HTR-8/SVneo (cell line): ENCODE measurements at places on chromosomes 7 and 10.

DNA sequence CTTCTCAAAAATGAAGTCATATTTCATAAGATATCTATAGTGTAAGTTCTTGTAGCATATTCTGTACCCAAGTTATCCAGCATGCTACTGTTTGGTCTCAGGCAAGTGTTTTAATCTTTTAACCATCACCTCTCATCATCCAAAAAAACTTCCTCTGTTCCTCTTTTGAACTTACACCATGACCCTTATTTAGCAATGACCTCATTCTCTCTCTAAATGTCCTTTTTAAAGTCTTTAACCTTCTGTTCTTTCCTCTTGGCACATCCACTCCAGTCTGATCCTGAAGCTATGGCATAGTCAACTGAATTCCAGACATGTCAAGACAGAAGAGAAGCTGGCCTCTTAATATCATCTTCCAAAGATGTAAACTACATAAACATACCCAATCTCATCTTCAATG is 26.2 kb downstream of the PPP3CB start:
- DNase-seq: no peak

- DNase-seq: no peak
Measured at GRCh38 chr7:75639071-75639885, 99.5 kb downstream of the HIP1 start.

DNA sequence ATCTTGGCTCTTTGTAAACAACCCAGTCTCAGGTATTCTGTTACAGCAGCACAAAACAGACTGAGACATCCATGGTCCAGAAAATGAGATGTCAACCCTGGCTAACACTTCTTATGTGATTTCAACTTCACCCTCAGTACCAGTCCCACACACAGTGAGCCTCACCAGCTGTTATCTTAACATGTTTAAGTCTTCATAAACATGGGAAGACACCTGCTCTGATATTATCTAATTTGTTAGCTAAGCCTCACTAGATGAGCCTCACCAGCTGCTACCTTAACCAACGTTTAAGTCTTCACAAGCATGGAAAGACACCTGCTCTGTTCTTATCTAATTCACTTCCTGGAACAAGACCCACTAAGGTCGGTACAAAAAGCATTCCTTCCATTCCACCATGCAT is 130.8 kb downstream of the CALN1 start:
- no peak for DNase-seq

GRCh38 chr10:97069576-97070362 is 116.0 kb downstream of the SLIT1 start:
- no peak for DNase-seq

GRCh38 chr7:36075561-36075960 is 77.5 kb upstream of the EEPD1 start:
- no peak for DNase-seq

- no peak for DNase-seq
Measured at GRCh38 chr10:7006566-7006965, 404.3 kb downstream of the SFMBT2 start.

DNA sequence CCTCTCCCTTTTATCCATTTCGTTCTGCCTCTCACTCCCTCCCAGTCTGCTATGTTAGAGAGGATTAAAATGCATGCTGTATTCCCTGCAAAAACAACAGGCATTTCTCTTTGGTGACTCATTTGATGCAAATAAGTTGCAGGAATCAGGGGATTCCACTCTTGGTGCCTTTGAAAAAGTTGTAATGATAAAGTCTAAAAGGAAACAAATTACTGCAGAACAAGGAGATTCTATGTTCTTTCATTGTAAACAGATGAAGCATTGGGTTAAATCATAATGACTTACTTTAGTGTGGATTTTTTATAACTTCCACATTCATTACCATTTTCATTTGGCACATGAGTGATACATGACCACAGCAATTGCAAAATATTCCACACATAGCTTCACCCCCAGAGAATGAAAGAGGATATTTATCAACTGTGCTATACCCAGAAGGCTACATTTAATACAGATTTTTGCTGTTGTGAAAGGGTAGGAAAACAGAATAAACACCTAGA is 33.4 kb upstream of the ABLIM1 start:
- DNase-seq: no peak

DNA sequence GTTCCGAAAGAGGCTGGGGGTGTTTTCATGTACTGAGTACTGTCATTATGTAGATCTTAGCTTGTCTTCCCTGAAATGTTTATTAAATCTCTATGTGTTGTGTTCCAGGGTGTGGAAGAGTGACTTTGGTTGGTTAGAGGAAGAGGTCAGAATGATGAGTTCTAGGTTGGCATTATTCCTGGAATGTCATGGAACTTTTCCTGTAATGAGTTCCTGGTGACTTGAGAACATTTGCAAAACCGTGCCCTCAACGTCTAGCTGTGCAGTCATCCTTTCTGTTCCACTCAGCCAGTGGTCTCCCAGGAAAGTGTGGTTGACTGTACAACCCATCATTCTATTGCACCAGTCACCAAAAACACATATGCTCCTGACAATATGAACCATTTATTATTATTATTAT is 129.6 kb downstream of the BICC1 start:
- DNase-seq: no peak
